ENCODE measurements at places on chromosomes 16 and 17.

- DNase-seq, result no peak
Measured at GRCh38 chr17:35256629-35257028, 13.8 kb downstream of the SLFN5 start.

- DNase-seq, result no peak
Measured at GRCh38 chr17:74760404-74761105, 12.1 kb downstream of the NHERF1 start.

DNA sequence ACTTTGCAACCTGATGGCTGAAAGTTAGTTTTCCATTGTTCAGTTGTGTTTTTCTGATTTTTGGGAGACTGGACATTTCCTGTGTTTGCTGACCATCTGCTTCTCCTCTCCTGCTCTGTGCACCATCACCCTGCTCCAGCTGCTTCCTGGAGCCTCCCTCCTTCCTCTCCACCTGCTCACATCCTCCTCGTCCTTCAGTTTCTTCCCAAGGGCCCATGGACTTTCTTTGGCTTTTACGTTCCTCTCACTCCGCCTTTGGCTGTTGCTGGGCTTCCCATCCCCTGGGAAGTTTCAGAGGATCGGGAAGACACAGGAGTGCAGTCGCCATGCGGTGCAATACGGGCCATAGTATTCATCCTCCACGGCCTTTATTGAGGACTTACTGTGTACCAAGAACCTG lies 61.6 kb downstream of the TNFRSF13B start:
- DNase-seq, result no peak

- no peak for DNase-seq
Measured at GRCh38 chr16:62853887-62854286, 817.6 kb upstream of the CDH8 start.

DNA sequence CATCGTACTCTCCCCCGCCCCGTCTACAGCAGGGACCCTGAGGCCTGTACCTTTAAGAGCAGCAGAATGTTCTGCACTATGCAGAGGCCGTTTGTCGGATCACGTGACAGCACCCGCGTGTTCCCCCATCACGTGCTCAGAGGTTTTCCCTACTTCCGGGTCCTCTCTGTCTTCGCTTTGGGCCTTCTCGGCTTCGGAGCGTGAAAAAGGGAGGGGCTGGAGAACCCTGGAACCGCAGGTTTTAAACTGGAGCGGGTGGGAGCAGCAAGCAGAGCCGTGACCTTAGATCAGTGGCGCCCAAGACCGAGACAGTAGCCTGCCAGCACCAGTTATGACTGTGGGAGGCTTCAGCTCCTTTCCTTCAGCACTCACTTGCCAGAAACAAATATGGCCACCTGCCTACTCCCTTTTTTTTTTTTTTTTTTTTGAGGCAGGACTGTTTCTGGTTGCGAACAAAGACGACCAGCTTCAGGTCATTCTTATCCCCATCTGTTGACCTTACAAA lies at the start of gene CLN3:
TSS of gene CLN3 (minus strand) at position 105 of the 505 bp plus-strand sequence. CDS start 315 bp downstream, outside the sequence.
- peak; percentile 89 for DNase-seq

DNA sequence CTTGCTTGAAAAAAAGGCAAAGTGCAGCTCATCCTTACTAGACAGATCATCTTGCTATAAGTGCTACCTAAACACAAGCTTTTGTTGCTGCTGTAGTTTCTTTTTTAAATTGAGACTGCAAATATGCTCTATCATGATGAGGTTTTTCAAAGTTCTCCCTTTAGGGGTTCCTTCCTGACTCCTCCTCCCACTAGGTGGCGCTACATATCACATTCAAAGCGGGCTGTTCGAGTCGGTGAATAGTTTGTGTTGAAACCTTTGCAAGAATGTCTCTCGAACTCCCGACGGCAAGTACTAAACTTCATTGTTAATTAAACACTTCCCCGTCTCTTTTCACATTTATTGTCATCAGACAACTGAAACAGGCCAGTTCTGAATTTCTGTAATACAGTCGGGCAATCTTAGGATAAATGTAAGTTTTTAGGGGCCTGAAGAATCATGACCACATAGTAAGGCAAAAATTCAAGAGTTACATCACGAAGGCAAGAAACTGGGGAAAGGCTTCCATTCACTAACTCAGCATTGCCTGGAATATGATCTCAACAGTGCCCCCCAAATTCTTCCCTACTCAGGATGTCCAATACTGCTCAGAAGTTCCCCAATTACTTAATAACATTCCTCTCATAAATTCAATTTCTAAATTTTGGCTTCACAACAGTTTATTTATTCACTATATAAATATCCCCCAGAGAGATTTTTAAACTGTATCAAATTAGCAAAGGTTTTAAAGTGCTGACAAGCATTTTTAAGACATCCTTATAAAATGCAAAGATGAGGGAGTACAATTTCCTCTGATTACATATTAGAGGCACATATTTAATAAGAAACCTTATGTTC lies 6.7 kb downstream of the HS3ST3A1 start:
- DNase-seq, result peak; percentile 2

DNA sequence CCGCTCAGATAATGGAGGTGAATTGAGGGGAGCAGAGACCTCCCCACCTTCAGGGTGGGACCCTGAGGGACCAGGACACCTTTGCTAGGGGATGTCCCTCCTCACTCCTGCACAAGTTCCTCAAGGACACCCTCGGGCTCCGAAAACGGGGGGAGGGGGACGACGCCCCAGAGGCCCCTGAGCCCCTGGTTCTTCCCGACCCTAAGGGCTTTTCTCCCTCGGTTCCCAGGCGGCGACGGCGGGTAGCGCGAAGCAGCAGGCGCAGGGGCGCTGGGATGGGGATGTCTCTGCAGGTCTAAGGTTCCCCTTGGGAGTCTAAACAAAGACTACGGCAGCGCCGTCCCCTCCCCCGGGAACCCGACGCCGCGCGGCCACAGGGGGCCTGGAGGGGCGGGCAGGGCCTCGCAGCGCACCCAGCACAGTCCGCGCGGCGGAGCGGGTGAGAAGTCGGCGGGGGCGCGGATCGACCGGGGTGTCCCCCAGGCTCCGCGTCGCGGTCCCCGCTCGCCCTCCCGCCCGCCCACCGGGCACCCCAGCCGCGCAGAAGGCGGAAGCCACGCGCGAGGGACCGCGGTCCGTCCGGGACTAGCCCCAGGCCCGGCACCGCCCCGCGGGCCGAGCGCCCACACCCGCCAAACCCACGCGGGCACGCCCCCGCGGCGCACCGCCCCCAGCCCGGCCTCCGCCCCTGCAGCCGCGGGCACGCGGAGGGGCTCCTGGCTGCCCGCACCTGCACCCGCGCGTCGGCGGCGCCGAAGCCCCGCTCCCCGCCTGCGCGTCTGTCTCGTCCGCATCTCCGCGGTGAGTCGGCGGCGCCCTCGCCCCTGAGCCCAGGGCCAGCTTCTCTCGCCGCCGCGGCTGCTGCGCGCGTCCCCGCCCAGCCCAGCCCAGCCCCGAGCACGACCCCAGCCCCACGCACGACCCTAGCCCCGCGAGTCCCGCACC lies 36.7 kb upstream of the NDRG4 start:
- DNase-seq, result no peak

- DNase-seq, result no peak
Measured at GRCh38 chr16:25089351-25089750, 22.2 kb upstream of the LCMT1 start.

GRCh38 chr17:15086776-15087295 lies 178.3 kb downstream of the PMP22 start:
- no peak for DNase-seq

- DNase-seq, result peak; percentile 95
Measured at GRCh38 chr16:57544124-57544653, 1.7 kb downstream of the ADGRG5 start.

DNA sequence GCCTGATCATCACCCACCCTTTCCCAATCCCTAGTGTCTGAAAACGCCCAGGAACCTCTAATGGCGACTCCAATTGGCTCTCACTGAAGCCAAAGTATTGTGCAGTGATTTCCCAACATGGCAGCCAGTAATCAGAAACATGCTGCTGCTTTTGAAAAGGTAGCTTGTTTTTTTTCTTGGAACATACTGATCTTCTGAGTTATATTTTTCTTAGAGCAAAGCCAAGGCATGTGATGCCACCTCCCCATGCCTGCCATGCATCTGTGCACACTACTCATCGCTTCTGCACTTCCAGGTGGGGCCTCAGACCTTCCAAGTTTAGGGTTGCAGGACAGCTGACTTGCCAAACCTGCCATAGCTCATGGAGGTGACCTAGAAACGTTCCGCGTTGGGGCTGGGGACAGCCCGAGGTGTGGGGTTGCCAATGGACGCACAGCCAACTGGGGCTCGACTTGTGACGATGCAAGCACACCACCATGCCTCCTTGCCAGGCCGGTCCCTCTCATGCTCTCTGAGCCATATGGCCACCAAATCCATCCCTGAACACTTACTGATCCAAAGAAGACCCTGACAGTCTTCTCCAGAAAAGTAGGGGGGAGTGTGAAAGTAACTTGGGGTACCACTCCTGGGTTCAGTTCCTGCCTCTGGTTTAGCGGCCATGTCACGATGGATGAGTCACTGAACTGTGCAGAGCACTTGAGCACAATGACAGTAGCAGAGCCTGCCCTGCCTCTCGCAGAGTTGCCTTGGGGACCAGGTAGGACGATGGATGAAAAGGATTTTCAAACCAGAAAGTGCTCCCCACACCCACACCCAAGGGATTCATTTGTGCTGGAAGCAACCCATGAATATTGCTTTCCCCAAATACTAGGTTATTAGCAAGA lies 155.7 kb downstream of the CCDC182 start:
- DNase-seq, result no peak

GRCh38 chr17:31371511-31372097 lies 19.9 kb upstream of the RAB11FIP4 start:
- no peak for DNase-seq

- peak; percentile 68 for DNase-seq
Measured at GRCh38 chr17:10050597-10051101, 145.6 kb upstream of the RCVRN start.

DNA sequence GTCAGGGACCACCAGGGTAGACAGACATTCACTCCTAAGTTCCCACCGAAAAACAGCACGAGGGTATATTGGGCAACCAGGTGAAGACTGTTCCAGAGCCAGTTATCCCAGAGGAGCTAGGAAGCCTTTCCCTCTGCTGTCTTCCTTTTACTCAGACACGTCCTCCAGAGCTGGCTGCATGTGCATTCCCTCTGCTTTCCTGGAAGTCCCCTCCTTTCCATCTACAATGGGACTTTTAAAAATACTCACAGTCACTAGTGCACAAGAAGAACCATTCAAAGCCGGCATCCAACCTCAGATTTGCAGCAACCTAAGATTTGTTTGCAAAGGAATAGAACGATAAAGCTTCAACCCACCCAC lies 32.5 kb upstream of the CRISPLD2 start:
- DNase-seq, result no peak

DNA sequence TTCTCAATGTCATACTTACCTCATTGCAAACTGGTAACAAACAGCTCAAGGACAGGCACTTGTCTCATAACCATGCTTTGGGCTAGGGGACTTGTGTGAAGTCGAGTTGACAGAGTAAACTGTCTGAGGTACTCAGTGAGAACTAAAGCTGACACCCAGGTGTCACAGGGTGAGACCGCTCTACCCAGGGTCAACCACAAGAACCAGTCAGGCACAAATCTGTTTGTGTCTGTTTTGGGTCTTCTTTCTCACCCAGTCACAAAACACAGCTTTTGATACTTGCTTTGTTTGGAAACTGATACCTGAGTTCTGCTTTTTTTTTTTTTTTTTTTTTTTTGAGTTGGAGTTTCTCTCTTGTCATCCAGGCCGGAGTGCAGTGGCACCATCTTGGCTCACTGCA lies 161.1 kb downstream of the STX8 start:
- DNase-seq, result peak; percentile 89

DNA sequence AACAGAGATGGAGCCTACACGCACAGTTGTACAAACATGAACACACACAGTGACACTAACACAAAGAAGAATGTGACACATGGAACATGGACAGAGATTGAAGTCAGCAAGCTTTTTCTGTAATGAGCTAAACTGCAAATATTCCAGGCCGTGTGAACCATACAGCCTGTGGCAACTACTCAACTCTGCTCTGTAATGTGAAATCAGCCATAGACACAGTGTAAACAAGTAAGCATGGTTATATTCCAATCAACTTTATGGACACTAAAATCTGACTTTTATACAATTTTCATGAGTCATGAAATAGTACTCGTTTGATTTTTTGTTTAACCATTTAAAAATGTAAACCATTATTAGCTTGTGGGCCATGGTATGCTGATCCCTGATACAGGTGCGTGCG lies 120.2 kb downstream of the SMG6 start:
- DNase-seq, result no peak

DNA sequence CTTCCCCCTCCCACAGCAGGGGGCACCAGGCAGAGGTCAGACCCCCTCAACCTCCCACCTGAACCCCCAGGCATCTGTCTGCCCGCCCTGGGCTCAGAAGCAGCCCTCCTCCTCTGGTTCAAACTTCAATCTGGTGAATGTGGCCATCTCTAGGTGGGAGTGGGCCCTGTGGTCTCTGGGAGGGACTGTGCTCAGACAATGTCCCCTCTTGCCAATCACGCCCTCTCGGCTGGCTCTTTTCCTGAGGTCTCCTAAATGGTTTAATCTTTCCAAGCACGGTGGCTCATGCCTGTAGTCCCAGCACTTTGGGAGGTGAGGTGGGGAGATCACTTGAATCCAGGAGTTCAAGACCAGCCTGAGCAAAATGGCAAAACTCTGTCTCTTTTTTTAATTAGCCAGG lies 15.2 kb downstream of the LITAF start:
- no peak for DNase-seq

DNA sequence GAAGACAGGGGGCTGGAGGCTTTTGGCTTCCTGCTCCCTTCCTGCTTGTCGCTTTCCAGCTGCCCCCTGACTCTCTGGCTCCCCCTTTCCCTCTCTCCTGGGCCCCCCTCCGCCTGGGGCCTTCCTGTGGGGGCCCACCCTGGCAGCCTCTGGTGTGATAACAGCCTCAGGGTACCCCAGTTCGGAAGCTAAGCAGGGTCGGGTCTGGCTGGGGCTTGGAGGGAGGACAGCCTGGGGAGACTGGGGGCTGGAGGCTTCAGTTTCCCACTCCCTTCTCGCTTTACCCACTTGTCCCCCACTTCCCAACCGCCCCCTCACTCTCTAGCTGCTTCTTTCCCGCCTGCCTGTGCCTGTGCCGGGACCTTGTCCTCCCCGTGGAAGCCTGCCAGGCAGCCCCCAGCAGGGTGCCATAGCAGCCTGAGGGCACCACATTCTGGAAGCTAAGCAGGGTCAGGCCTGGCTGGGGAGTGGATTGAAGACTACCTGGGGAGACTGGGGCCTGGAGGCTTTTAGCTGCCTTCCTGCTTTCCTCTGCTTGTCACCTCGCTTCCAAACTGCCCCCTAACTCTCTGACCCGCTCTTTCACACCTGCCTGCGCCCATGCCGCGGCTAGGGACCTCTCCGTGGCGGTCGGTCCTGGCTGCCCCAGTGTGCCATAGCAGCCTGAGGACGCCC lies 2275.5 kb downstream of the TP53TG3F start:
- DNase-seq, result no peak

All from GM12878 (cell line).